ENCODE measurements at places on chromosomes 12 and 14.
A peak's percentile ranks its signal among the peaks of the same experiment; 100 is the strongest.

DNA sequence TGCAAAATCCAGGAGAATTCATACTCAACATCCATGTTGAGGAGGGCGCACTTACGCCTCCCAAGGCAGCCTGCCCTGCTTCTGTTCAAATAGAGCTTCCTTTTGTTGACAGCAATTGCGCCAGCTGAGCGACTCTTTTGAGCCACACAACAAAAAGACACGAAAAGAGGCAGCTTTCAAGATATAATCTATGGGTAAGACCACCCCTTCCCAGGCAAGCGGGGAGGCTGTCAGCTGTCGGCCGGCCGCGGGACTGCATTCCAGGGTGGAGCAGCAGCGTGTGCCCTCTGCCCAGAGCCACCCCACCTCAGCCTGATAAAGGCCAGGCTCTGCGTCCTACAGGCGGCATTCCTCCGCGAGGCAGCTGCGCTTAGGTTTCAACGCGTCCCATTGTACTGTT, 15.8 kb upstream of the STAB2 start:
- DNase-seq: no peak

GRCh38 chr14:65179918-65180724, 77.8 kb upstream of the MAX start:
- peak; percentile 80 for DNase-seq

GRCh38 chr12:62435303-62436163, 31.1 kb upstream of the MON2 start:
- peak; percentile 65 for DNase-seq

- DNase-seq: no peak
These were observed 380.6 kb downstream of the CCDC91 start for GRCh38 chr12:28570811-28571210.

DNA sequence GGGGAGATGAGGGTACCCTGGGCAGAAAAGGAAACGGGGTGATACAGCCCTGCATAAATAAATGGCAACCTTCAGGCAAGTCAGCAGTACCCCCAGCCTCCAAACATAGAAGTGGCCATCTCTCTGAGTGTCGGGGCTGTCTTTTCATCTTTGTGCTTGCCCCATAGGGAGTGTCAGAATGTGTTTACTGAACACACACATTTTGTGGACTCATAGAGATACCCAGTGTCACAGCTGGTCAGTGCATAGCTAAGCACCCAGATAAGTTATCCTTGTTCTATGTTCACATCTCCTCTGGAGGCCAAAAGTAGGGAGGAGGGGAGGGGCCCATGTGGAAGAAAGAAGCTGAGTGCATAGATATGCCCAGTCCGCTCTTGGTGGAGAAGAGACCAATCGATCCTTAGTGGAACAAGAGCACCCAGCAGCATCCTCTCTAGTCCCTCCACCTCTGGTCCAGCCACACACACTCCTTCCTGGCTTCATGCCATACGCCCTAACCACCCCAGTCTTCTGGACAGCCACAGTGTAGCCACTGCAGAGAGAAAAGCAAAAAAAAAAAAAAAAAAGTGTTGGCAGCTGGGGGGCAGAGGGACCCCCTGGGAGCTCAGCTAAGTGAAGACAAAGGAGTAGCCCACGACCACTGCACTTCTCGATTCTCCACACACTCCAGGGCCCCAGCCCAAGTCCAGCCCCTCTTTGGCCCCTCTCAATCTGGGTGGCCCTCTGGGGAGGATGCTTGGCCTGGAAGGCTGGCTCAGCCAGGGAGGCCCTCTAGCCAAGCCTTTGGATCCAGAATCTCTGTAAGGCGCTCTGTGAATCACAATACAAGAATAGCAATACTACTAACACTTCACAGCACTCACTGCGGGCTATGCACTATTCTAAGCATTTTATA, 2.6 kb downstream of the ITGA7 start:
- no peak for DNase-seq

DNA sequence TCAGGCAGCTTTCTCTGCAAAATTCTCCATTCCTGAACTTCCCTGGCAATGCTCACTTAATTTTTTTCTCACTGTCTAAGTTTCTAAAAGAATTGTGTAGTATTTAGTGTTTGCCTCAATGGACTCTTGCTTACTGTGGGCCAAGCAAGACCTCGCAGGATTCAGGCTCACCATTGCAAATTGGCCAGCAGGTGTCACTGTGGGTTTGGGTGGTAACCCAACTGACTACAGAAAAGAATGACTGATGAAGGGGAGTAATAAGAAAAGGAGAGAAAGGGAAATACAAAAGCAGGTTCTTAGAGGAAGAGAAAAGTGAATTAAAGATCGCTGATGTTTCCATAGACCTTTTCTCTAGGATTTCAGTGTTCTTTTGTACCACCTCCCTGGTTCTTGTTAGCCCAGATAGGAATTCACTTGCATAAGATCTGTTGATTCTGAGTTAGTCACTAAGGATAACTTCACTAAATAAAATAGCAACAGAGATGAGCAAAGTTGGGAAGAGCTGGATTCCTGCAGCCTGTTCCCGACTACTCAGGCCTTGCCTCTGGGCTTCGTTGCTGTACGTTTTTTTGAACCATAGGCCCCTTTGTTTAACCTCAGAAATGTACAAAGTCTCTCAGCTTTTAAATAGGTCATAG, 386.5 kb upstream of the DDHD1 start:
- DNase-seq: peak; percentile 77

GRCh38 chr12:27965966-27966365, 6.6 kb downstream of the PTHLH start:
- DNase-seq: peak; percentile 76

All from EH (cell line).